ENCODE measurements at places on chromosomes 6 and 20. TPM values are rescaled to one million over a fixed set of nuclear protein-coding genes. Genes with fewer than 3 reads are reported as not detected.

Gene AGER
- total RNA-seq: 5.0 TPM

Gene CGA
- total RNA-seq: not detected

DNA sequence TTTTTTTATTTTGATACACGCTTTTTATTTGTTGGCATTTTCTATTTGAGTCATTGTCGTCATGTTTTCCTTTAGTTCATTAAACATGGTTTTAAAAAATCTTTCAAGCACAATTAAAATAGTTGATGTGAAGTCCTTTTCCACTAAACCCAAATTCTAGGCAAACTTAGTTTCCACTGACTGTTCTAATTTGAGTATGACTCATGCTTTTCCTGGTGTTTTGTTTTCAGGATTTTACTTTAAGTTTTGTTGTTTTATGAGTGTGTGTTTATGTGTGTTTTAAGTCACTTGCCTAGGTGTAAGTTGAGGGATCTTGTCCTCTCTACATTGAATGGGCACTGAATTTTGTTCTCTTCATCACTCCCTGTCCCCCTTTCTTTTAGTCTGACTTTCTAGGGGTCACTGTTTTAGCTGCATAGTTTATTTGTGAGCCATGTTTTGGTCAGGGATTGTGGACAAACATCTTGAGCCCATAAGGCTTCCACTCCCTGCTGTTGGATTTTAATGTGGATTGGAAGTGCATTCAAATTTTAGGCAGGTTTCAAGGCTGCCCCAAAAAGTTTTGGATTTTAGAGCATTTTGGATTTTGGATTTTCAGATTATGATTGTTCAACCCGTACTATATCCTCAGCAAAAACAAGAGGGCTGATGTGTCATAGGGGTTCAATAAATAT lies 94.8 kb downstream of the CDYL start:
- peaks cover 5% of the 10 kb centered on the region for H3K36me3 ChIP-seq
- H3K27ac ChIP-seq: no peak overlapping the region
- DNase-seq: peak; percentile 7
- H3K4me1 ChIP-seq: peaks cover 21% of the 10 kb centered on the region

- DNase-seq: no peak
- H3K36me3 ChIP-seq: 0 out of 2 replicates have a peak, but pooled peaks cover 2% of the 10 kb centered on the region
- no peak overlapping the region for H3K27ac ChIP-seq
- no peaks in the 10 kb centered on the region for H3K27me3 ChIP-seq
- no peak overlapping the region for H3K4me3 ChIP-seq
- H3K4me1 ChIP-seq: peaks cover 32% of the 10 kb centered on the region
Observed at GRCh38 chr6:2966347-2966746, 5.0 kb downstream of the SERPINB6 start.

DNA sequence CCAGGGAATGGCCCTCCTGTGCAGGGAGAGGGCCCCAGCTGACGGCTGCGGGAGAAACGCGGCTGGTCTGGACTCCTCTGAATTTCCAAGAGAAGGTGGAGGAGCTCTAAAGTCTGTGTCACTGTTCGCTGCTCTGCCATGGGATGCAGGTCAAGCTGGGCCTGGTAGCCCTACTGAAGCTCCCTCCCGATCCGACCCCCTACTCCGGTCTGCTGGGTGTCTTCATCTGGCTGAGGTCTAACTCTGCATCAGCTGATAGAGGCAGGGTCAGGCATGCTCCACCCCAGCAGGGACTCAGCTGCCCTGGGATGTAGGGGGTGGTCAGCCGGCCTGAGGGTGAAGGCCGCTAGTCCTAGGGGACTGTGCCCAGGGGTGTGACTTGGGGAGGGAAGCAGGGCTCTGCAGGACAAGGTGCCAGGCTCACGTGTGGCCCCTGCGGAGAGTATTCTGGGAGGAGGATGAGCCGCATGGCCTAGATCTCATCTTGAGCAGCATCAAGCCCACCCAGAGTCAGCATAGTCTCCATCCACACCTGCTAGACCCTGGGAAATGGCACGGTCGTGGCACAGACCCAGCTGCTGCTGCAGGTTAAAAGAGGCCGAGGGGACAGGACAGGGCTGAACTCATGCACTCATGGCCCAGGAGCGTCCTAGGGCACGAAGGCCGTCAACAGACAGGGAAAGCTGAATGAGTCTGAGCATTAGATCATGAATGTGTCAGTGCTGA lies 1.4 kb downstream of the CST3 start:
- peaks cover 21% of the 10 kb centered on the region for H3K4me1 ChIP-seq
- DNase-seq: no peak
- H3K27ac ChIP-seq: no peak overlapping the region

DNA sequence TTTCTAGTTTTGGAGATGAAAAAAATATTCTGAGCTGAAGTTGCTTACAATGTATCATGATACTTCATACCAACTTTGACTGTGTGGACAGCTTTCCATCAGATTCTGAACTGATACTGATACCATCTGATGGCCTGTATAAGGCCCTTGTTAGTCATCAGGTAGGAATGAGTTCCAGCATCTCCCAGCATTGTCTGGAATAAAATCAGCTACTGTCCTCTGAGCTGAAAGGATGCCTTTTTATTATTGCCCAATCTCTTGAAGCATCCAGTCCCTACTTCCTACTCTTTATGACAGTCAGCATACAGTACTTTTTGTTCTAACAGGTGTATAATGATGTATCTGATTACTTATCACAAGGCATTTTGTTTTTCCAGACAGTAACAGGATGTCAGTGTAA lies 70.6 kb upstream of the EYA4 start:
- DNase-seq: peak; percentile 61
- H3K4me3 ChIP-seq: no peak overlapping the region
- no peak overlapping the region for H3K27ac ChIP-seq
- H3K27me3 ChIP-seq: no peaks in the 10 kb centered on the region
- H3K36me3 ChIP-seq: no peaks in the 10 kb centered on the region
- H3K4me1 ChIP-seq: peaks cover 12% of the 10 kb centered on the region
